ENCODE measurements at places on chromosomes 2 and 18. TPM values are rescaled to one million over a fixed set of nuclear protein-coding genes. Genes with fewer than 3 reads are reported as not detected.

TTN gene
- 2.2 TPM for total RNA-seq

CD28 gene
- 84.0 TPM for total RNA-seq

FAM237A gene
- total RNA-seq: not detected

GRCh38 chr18:76395609-76396008 is 99.4 kb downstream of the ZNF516 start:
- no peak for DNase-seq

DNA sequence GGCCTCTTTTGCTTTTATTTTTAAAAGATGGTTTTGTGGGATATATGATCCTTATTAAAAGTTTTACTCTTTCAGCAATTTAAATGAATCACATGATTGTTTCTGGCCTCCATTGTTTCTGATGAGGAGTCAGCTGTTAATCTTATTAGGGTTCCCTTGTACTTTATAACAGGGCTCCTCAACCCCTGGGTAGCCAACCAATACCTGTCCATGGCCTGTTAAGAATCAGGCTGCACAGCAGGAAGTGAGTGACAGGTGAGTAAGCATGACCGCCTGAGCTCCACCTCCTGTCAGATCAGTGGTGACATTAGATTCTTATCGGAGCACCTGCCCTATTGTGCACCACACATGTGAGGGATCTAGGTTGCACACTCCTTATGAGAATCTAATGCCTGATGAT is 45.1 kb upstream of the FAM98A start:
- no peak for DNase-seq

DNA sequence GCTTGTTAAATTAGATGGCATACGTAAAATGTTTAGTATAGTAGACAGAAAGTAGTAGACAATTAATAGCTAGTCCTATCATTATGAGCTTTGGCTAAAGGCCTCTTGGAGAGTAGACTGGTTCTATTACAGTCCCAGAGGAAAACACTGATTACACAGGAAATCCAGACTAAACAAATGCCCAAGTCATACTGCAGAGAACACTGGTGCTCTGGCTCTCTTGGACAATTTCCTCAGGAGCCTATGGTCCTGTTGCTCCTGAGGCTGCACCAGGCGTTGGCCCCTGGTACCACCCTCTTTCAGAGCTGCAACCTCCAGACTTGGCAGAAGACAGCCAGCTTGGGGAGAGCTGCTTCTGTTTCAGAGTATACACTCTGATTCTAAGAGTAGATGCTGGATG is 41.8 kb downstream of the STAT1 start:
- no peak for DNase-seq

- no peak for DNase-seq
These were observed 65.1 kb downstream of the MAP4K4 start for GRCh38 chr2:101762451-101763171.

- DNase-seq: no peak
These were observed 16.2 kb downstream of the TRIP12 start for GRCh38 chr2:229905601-229906000.

DNA sequence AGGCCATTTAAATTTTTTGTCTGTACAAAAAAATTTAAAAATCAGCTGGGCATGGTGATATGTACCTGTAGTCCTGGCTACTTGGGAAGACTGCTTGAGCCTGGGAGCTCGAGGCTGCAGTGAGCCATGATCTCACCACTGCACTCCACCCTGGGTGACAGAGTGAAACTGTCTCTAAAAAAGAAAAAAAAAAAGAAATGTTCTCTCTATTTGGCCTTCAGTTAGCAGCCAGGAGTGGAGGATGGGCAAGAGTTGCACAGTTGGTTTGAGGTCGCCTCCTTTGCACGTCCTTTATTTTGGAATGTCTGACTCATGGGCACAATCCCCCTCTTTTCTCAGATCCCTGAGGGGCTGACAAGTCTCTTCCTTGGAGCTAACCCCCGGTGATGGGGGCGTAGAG is 26.3 kb downstream of the ITM2C start:
- no peak for DNase-seq

- DNase-seq: no peak
These were observed 17.7 kb upstream of the PDCL3 start for GRCh38 chr2:100544911-100545596.

Data from activated naive CD8-positive, alpha-beta T cell treated with anti-CD3 and anti-CD28 coated beads for 36 hours (primary cell).